ENCODE measurements at places on chromosomes 5 and 9.
A peak's percentile ranks its signal among the peaks of the same experiment; 100 is the strongest.

DNA sequence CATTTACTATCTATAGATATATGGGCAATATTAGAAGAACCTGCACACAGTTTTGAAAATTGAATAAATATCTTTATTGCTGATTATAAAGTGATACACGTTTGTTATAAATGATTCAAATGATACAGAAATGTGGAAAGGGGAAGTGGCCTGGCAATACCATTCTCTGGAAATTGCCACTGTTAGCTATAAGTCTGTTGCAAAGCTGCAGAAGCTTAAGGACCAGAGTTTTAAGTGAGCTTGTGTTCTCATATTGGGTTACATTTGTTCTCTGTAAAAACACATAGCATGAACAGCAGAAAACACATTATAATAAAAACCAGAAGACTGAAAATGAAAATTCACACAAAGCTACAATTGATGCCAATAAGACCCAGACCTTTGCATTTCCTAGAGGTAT lies 59.6 kb downstream of the RASGRF2 start:
- DNase-seq: no peak

- no peak for DNase-seq
These were observed 16.6 kb downstream of the PTGR1 start for GRCh38 chr9:111582888-111583287.

DNA sequence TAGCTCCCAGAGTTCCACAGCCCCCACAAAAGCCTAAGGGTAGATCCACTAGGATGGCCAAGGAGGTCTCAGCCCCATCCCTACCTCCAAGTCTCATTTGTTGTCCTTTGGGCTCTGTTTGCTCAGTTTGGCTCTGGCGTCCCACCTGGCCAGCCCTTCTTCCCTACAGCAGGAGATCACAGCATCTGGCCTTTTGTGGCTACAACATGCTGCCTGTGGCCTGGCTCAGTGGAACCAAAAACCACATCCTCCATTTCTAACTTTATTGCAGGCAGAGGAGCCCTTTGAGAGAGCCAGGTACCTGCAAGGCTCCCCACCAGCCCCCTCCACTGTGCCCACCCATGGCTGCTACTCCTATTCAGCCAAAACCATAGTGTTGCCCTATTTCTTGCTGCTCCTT lies 11.4 kb downstream of the JADE2 start:
- no peak for DNase-seq

GRCh38 chr9:116383936-116384335 lies 230.3 kb downstream of the PAPPA start:
- no peak for DNase-seq

GRCh38 chr9:33211695-33212393 lies 28.1 kb upstream of the SPINK4 start:
- no peak for DNase-seq

DNA sequence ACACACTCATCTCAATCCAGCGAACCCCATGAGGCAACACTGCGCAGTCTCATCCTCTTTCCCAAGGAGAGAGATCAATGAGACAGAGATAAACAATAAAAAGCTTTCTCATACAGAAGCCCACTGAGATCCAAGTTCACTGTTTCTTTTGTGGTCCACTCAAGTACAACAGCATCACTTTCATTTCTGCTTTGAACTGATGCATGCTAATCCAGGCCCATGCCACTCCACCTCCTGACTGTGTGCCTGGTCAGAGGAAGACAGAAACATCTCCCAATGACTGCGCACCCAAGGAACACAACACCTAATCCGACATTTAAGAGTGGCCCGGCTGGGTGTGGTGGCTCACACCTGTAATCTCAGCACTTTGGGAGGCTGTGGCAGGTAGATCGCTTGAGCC lies 104.0 kb downstream of the SERINC5 start:
- no peak for DNase-seq

GRCh38 chr5:9069650-9070049 lies 476.2 kb downstream of the SEMA5A start:
- no peak for DNase-seq

DNA sequence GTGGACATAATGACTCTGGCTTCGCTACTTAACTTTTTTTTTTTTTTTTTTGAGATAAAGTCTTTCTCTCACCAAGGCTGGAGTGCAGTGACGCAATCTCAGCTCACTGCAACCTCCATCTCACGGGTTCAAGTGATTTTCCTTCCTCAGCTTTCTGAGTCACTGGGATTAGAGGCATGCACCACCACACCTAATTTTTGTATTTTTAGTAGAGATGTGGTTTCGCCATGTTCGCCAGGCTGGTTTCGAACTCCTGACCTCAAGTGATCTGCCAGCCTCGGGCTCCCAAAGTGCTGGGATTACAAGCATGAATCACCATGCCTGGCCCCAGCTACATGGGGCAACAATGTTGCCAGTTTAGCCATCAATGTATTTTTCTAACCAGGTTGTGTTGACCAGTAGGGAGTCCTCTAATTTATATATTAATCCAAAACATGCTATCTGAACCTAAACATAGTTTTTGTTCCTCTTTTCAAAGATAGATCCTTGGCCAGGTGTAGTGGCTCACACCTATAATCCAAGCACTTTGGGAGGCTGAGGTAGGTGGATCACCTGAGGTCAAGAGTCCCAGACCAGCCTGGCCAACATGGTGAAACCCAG lies 120.3 kb upstream of the LHFPL2 start:
- DNase-seq: no peak

DNA sequence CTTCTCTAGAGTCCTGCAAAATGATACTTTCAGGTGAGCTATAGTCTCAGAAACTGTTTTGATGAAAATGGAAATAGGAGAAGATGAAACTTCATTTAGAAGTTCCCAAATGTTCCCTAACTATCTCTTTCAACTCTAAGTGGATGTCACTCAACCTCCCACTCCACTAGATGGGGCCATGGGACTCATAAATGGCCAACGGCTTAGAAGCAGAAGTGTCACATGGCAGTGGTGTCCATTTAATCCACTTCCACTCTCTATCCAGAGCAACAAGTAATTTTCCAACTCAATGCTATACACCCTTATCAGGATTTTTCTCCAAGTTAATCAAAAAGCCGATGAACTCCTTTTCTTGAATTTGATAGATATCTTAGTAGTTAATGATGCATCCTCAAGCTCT lies 295.7 kb downstream of the EDIL3 start:
- no peak for DNase-seq

- no peak for DNase-seq
These were observed 5.6 kb downstream of the STK32A start for GRCh38 chr5:147240266-147240985.

- no peak for DNase-seq
These were observed 9.7 kb upstream of the TGFBI start for GRCh38 chr5:136018814-136019783.

DNA sequence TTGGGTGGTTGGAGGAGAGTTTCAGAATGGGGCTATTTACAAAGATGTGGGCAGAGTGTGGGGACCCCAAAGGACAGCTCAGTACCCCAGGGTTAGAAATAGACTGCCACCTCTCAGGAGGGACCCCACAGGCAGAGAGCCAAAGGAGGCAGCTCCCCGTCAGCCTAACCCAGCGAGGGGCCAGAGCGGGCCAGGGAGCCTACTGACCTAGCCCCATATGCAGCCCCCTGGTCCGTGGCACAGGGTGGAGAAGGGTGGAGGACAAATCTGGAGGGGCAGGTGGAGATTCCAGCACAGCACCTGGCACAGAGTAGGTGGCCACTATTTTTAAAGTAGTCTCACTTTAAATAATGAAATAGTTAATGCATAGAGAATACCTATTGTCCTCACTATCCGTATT lies 67.2 kb upstream of the ANGPTL2 start:
- DNase-seq: no peak

GRCh38 chr5:8752595-8752994 lies 793.3 kb downstream of the SEMA5A start:
- DNase-seq: no peak

DNA sequence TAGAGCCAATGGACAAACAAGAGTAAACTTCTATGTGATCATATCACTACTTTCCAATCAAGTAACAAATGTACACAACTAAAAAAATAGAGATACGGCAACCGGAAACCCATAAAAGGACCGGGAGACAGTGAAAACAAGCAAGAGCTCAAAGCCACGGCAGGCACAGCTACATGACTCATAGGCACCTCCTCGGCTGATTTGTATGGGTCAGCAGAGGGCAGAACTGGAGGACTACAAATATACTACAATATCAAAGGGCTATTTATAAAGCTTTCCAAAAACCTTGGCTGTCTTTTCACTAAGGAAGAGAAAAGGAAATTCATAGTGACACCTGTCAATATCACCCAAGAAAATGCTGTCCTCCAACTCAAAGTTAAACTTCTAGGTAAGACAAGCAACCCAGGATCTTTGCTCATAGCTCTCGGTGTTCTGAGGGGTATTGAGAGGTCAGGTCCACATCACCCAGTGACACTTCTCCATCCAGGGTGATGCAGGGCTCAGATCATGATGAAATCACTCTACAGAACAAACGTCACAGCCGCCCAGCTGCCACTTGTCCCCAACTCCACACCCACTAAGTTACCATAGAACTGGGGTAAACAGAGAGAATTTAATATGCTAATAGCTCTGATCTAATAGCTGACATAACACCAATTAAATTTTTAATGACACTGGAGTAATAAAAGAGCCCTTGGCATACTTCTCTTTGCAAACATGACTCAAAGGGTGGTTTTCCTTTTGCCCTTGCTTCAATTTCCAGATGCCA lies 41.3 kb downstream of the PFDN1 start:
- peak; percentile 33 for DNase-seq

- no peak for DNase-seq
These were observed 92.4 kb upstream of the ANXA1 start for GRCh38 chr9:73059247-73059646.

- no peak for DNase-seq
These were observed 146.4 kb downstream of the GADD45G start for GRCh38 chr9:89751079-89751825.

DNA sequence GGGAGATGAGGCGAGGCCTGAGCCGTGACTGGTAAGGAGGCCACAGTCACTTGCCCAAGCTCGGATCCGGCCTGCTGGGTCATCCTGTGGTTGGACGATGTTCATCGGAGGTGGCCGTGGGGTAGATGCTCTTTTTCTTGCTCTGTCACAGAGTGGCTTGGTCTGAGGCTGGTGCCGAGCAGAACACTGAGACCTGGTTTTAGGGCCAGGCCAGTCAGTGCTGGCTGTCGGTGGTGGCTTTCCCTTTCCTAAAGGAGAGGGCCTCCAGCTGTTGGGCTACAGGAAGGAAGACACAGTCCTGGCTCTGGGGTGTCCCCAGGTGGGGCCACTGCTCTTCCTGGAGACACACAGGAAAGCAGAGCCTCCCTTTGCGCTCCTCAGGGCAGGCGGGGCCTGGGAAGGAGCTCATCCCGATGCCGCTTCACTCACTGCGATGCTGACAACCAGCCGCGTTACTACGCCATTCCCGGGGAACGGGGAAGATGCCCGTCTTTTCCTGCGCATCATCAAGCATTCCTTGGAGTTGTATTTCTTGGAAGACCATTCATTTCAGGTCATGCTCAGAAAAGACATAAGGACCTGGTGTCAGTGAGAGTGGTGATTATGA lies 254.8 kb upstream of the IRX4 start:
- DNase-seq: no peak

DNA sequence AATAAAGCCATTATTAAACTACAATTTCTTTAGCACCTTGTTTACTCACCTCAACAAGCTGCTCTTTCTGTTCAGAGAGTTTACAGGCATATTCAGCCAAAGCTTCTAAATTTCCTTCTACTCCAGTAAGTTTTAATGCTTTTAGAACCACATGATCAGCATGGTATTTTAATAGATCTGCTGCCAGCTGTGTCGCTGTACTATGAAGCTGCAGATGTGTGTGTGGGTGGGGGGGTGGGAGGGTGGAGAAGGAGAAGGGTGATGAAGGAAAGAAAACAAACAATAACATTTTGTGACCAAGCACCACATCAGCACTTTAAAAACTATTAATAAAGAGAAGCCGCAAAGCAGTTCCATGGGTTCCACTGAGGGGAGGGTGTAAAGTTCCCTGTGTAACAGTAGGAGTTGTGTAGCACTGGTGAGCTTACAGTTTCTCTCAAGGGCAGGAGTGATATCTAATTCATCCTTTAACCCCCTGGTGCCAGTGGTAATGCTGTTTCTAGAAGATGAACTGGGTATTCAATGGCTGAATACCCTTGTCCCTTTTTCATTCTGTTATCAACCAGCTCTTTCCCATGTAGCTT lies 38.5 kb downstream of the ABITRAM start:
- DNase-seq: no peak

GRCh38 chr9:107751567-107752210 lies 262.1 kb upstream of the KLF4 start:
- DNase-seq: no peak

GRCh38 chr5:44774279-44774880 lies 34.4 kb upstream of the MRPS30 start:
- peak; percentile 39 for DNase-seq

DNA sequence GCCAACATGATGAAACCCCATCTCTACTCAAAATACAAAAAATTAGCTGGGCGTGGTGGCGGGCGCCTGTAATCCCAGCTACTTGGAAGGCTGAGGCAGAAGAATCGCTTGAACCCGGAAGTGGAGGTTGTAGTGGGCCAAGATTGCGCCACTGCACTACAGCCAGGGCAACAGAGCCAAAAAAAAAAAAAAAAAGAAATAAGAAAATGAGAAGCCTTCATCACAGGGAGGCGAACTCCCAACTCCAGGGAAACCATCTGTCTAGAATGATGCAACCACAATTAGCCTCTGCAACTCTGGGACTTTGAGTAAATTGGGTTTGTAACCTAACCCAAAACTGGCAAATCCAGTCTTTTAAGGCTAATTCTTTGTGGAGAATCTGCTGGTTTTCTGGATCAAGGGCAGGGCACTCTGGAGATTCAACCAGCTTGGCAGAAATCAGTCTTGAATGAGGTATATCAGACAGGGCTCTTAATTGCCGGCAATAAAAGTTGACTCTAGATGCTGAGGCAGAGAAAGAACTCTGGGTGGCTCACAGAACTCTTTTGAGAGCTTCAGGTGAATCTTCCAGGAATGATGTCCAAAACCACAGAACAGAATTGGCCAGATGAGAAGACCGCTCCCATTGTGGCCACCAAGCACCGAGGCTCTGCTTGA lies 9.9 kb downstream of the S100Z start:
- DNase-seq: no peak

GRCh38 chr5:154118893-154119336 lies 71.6 kb upstream of the GALNT10 start:
- peak; percentile 80 for DNase-seq

GRCh38 chr5:127804886-127805426 lies 101.8 kb downstream of the CCDC192 start:
- no peak for DNase-seq

DNA sequence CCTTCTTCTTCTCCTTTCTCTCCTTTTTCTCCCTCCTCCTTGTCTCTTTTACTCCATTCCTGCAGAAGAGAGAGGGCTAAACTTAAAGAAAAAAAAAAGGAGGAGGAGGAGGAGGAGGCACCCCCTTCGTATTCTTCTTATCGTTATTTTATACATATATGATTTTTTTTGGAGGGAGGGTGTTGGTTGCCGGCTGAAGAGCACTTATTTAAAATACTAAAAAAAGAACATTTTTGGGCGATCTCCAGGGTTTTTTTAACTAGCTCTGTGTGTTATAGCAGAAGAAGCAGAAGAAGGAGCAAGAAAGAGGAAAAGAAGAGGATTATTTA lies 381 bp downstream of the NR2F1 start:
- DNase-seq: peak; percentile 50

GRCh38 chr9:36789886-36790285 lies 217.2 kb downstream of the MELK start:
- no peak for DNase-seq

GRCh38 chr9:6090277-6091210 lies 75.1 kb upstream of the RANBP6 start:
- DNase-seq: no peak

- peak; percentile 35 for DNase-seq
These were observed at the start of gene GALNT12 for GRCh38 chr9:98807070-98807813. Gene GALNT12 (plus strand): TSS chr9:98807670. CDS start chr9:98807699, 29 bp downstream.

GRCh38 chr5:148665431-148665830 lies 11.1 kb upstream of the HTR4 start:
- no peak for DNase-seq

Measured in NCI-H1092 treated with DMSO at 0.1 percent for 48 hours (cell line).